ENCODE measurements at places on chromosomes 2 and 18. TPM values are rescaled to one million over a fixed set of nuclear protein-coding genes. Genes with fewer than 3 reads are reported as not detected.

GRCh38 chr2:37829202-37829601 lies 95.9 kb upstream of the RMDN2 start:
- DNase-seq, result no peak

DNA sequence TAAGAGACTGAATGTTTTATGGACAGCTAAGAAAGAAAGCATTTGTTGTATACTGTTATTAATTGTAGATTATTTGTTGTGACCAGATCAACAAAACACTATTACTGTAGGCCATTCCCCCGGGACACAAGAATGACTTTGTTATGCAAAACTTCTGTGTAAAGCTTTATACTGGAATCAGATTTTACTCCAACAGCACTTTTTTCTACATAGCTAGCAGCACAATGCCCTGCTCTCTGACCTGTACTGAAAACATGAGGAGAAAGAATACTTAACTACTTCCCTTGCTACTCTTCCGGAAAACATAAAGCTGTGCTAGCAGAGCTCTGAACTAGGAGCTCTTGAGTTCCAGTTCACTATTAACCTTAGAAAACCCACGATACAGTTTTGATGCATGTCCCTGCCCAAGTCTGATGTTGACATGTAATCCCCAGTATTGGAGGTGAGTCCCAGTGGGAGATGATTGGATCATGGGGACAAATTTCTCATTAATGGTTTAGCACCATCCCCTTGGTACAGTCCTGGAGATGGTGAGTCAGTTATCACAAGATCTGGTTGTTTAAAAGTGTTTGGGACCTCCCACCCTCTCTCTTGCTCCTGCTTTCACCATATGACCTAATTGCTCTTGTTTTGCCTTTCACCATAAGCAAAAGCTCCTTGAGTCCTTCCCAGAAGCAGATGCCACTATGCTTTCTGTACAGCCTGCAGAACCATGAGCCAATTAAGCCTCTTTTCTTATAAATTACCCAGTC lies 601.1 kb upstream of the PIK3C3 start:
- no peak for DNase-seq

DNA sequence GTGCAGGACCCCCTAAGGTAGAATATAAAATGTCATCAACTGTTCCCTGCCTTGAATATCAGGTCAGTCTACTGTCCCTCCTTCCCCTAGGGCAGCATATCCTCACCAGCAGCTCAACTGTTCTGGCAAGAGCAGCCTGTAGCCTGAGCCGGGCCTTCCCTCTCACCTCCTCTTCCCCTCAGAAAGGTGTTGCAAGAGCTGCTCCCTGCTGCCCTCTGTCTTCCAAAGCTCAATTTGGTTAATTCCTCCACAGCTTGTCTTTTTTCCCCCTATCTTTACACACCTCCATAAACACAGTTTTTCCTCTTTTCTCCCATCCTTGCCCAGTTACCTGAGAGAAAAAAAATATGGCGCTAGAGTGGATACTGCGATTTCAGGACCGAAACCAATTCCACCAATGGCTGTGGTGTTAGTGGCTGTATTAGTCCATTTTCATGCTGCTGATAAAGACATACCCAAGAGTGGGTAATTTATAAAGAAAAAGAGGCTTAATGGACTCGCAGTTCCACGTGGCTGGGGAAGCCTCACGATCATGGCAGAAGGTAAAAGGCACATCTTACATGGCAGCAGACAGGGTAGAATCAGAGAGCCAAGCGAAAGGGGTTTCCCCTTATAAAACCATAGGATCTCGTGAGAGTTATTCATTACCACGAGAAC lies 184.7 kb downstream of the MREG start:
- DNase-seq, result no peak

- no peak for DNase-seq
Measured at GRCh38 chr18:69128978-69129377, 271.7 kb upstream of the DOK6 start.

GRCh38 chr2:16317211-16317830 lies 348.3 kb downstream of the CYRIA start:
- no peak for DNase-seq

DNA sequence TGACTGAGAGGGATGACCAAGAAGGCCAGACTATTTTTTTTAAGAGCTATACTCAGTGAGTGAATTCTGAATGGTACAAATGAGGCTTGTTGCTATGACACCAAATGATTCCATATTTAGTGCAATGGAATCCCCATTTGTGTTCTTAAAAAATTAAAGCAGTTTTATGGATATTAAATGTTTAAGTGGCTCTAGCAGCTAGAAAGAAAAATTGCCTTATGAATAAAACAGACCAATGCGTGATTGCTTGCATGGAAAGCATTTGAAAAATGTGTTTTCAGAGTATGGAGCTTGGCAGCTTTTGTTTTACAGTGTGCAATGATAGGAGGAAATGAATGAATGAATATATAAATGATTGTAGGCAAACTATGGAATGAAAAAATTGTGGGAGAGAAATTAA lies 238.8 kb upstream of the DPP10 start:
- no peak for DNase-seq

GRCh38 chr2:123380370-123380935 lies 644.6 kb upstream of the CNTNAP5 start:
- DNase-seq, result no peak

- no peak for DNase-seq
Measured at GRCh38 chr2:6370753-6371551, 494.8 kb downstream of the CMPK2 start.

DNA sequence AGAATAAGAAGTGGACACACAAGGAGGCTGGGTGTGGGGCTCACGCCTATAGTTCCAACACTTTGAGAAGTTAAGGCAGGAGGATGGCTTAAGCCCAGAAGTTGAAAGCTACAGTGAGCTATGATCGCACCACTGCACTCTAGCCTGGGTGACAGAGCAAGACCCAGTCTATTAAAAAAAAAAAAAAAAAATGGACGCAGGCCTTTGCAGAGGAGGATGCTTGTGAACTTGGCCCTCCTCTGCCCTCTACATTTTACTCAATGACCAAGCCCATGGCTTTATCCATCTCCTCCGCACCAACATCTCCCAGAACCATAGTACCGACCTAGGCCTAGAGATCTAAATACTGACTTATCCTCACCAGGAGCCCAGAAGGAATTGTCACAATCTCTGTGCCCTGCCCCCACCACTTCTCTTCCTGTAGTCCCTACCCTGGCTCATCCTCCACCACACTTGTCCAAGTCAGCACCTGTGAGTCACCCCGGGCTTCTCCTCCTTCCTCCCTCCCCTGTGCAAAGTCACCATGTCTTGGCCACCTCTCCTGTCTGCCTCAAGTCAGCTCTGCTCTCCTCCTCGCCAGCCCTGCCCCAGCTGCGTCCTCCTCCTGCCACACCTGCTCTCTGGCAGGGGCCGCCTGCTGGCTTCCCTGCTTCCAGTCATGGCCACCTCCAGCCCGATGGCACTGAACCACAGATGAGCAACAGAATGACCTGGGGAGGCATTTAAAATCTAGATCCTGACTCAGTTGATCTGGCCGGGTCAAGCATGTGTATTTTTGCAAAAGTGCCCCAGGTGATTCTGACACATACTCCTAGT lies 35.8 kb upstream of the ASPRV1 start:
- DNase-seq, result peak; percentile 59

DNA sequence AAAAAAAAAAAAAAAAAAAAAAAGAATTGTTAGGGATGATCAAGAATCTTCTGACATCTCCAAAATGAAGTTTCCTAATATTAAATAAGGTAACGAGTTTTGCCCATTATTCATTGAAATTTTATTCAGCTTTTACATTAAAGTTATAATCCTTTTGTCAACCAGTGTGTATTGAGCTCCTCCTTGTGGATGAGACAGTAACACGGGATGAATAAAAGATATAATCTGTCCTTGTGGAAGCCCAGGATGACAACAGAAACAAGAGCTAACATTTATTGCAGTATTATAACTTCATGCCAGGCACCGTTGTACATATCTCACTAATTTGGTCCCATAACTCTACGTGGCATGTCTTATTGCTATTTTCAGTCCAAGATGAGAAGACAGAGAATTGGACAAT lies 33.4 kb upstream of the SERPINB7 start:
- no peak for DNase-seq

GRCh38 chr2:3584076-3584475 lies 9.0 kb downstream of the RPS7 start:
- DNase-seq, result no peak

DNA sequence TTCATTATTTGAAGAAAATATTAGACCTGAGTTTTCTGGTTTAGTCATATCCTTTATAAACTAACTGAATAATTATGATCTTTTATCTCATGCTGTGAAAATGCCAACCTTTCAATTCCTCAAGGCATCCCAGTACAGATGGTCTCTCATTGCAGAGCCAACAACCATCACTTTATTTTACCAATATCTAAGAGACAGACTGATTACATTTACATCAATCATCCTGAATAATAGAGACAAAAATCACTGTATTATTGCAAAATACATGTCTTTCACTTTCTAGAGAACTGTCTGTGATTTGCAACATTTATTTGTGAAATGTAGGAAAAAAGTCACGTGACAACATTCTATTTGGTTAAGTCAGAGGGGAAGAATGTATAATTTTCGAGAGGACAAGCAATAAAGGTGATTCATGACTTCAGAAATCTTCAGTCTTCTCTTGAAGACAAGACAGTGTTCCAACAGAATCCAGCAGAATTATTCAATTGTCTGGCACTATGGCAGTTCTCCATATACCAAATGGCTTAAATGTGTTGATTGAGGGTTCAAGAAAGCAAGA lies 503.6 kb upstream of the SYT4 start:
- no peak for DNase-seq

Gene RAMP1
- total RNA-seq, result 230 TPM

Gene RHOB
- 271 TPM for total RNA-seq

- DNase-seq, result no peak
Measured at GRCh38 chr2:99420031-99420430, 69.8 kb downstream of the REV1 start.

- no peak for DNase-seq
Measured at GRCh38 chr18:47931718-47932103, 1.3 kb upstream of the SMAD2 start.

DNA sequence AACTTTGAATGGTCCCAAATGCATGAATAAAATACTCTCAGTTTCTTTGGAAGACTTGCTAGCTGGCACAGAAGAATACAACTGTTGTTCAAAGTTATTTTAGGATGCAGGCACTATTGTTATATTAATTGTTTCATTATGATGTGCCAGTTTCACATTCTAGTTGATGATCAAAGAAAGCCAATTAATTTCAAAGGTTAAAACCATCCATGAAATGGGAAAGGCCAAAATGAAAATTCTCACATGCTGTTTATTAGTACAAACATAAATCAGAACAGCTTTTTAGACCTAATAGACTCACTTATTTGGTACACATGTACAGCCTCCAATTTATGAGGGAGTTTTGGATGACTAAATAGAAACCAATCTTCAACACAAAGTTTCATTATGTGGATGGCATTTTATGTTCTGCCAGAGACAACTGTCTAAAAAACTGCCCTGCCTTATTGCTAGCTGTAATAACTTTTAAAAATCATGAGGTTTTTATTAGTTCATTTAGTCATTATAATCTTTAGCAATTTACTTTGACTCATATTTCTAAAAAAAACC lies 42.2 kb downstream of the RFTN2 start:
- no peak for DNase-seq

Gene IRS1
- 16.6 TPM for total RNA-seq

Gene GPR75
- total RNA-seq, result 4.3 TPM

DNA sequence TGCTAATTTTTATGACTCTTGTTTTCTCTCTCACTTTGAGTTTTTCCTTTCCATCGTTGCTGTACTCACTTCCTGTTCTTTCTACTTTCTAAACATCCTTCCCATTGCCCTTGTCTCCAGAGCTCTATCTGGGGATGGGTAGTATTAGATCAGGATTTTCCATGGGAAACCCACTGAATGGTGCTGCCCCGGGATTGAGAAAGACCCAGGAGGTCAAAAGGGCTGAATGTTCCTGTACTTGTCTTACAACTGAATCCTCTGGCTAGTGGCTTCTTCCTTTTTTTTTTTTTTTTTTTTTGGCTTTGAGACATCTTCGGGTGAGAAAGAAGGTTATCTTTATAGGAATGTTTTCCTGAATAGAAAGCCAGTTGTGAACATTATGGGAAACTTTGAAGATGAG lies 364.8 kb upstream of the SLC14A2 start:
- no peak for DNase-seq

DNA sequence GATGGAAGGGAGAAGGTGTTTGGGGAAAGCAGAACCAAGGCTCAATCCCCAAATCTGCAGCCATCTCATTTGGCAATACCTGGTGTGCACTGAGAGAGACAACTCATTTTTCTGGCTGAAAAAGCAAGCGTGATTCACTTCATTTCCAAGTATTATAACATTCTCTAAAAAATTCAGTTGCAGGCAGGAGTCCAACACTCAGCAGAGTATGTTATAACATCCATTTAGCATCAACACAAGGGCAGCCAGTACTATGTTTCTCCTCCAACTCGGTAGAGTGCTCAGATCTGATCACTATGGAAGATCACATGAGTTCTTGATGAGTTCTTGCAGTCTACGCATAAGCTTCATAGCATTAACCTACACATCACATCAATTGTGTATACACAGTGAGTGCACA lies 99.4 kb upstream of the PID1 start:
- no peak for DNase-seq

DNA sequence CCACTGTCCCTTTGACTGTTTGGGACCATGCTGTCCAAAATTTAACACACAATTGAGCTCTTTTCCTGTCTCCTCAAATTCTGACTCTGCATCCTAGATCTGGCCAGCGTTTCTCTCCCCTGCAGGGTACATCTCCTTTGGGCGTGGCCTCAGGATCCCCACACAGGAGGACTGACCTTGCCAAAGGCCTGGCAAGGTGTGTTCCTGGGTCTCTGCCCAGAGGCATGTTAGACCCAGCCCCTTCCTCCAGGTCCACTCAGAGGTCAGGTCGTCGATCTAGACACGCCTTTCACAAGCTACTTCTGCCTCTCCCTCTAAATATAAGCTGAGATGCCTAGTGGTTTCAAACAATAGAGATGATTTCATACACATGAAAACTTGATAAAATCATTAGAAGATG lies 45.4 kb upstream of the SMIM21 start:
- DNase-seq, result no peak

- DNase-seq, result no peak
Measured at GRCh38 chr2:10378189-10378588, 69.9 kb downstream of the ODC1 start.

DNA sequence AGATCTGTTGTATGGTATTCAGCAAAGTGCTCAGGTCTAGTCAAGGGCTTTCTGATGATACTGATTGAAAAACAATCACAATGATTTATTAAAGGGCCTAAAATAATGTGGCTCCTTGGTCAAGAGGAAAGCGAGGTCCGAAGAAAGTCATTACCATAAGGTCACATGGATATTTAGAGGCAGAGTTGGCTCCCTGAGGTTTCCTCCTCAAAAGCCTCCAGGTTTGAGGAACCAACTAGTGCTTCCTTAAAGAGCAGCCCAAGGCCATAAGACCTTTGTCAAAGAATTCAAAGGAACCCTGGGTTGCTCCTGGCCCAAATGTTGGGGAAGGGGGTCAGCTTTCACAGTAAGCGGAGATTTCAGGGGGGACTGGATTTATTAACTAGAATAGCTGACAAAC lies 280.7 kb upstream of the ATP5MC3 start:
- no peak for DNase-seq

- DNase-seq, result no peak
Measured at GRCh38 chr2:61946666-61947065, 41.2 kb downstream of the COMMD1 start.

Gene NEU2
- total RNA-seq, result not detected
